ENCODE measurements at places on chromosomes 4 and X.
A peak's percentile ranks its signal among the peaks of the same experiment; 100 is the strongest.

DNA sequence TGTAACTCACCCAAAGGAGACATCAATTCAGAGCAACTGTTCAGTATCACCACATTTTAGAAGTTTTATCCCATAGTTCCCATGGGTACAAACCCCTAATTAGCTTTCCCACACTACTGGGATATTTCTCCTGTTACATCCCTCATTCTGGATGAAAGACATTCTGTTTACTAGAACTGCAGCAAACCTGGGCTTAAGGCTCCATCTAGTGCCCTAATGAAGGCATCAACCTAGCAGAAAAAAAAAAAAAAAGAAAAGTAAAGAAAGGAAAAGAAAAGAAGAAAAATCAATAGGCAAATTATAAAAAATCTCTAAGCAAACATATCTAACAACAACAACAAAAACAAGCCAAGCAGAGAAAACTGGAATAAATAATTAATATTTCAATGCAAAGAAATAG, 133.7 kb upstream of the CPXCR1 start:
- no peak for DNase-seq

GRCh38 chrX:120773801-120774200, 101.9 kb downstream of the CT47B1 start:
- DNase-seq: no peak

DNA sequence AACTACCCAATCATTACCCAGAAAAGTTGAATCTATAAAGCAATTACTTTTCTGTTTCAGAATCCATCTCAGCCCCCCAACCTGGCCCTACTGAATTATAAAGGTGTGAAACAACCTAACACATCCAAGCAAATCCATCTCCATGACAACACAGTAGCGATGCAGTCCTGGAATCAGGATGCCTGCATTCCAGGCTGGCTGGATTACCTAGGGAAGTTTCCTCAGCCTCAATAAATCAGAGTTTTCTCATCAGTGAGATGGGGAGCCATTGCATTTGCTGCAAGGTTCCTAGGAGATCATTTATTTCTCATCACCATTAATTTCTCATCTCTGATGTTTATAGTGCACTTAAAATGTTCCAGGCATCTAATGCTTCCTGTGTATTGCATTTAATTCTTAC, 46.0 kb downstream of the LNX1 start:
- no peak for DNase-seq

GRCh38 chrX:117910216-117910615, 206.4 kb downstream of the KLHL13 start:
- DNase-seq: no peak

DNA sequence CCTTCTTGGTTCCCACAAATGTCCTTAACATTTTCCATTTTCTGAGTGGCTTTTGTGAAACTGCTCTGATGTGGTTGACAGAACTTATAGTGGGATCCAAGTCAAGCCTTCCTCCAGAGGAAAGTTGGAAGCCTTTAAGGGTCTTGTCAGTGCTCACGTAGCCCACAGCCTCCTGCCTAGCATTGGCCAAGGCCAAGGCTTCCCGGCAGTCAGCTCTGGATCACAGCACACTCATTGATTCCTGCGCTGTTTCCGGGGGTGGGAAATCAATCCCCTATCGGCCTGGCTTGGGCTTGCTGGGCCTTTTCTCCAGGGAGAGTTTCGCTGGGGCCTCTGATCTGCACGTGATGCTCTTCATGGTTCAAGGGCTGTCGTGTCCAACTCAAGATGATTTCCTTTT, 76.1 kb downstream of the SLC9A6 start:
- no peak for DNase-seq

GRCh38 chr4:188078116-188078515, 31.3 kb downstream of the TRIML2 start:
- no peak for DNase-seq

GRCh38 chr4:146654687-146655520, 16.2 kb downstream of the POU4F2 start:
- no peak for DNase-seq

- peak; percentile 27 for DNase-seq
These were observed 134.2 kb downstream of the EIF4E start for GRCh38 chr4:98794565-98795205.

- no peak for DNase-seq
These were observed 25.0 kb upstream of the UBA6 start for GRCh38 chr4:67725981-67726380.

GRCh38 chr4:109067508-109068235, 234.8 kb downstream of the COL25A1 start:
- DNase-seq: no peak

GRCh38 chr4:110950731-110951130, 327.9 kb upstream of the PITX2 start:
- DNase-seq: no peak

GRCh38 chrX:104335756-104336155, 81.0 kb upstream of the ESX1 start:
- no peak for DNase-seq

DNA sequence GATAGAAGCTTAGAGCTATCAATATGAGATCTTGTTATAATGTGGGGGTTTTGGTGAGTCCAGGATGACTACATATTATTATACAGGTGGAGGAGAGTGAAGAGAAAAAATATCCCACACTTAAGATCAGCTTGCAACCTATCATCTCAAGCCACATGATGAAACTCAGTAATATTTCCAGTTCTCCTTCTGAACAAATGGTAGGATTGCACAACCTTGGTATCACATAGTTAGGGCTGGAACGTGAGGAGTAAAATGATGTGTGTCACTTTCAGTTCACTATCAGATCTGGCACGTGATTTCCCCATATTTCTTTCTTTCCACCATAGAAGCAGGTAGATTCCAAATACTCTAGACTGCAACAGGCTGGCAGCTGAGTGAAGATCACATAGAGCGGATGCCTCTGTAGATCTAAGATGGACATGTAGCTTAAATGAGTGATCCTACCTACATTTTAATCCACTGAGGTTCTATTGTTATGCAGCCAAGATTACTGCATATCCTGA, 150.6 kb upstream of the ANKRD50 start:
- DNase-seq: no peak

- no peak for DNase-seq
These were observed 592.9 kb upstream of the PITX2 start for GRCh38 chr4:111215755-111216154.

GRCh38 chr4:156336511-156336910, 382.8 kb upstream of the CTSO start:
- DNase-seq: no peak

DNA sequence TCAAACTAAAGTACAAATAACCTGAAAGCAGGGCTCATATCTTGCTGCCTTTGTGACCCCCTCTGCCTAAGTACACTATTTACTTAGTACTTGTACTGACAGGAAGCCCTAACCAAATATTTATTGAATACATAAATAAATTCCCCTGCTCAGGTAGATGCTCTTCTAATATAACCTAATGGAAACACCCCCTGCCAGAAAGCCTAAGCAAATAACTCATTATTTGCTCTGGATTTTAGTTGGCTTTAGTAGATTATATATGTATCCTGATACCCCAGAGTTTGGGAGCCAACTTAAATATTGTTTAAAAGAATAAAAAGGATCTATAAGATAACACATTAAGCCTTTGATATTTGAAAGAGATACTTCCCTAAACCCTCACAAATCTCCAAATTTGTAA, 318.2 kb downstream of the PPP1R2C start:
- no peak for DNase-seq

DNA sequence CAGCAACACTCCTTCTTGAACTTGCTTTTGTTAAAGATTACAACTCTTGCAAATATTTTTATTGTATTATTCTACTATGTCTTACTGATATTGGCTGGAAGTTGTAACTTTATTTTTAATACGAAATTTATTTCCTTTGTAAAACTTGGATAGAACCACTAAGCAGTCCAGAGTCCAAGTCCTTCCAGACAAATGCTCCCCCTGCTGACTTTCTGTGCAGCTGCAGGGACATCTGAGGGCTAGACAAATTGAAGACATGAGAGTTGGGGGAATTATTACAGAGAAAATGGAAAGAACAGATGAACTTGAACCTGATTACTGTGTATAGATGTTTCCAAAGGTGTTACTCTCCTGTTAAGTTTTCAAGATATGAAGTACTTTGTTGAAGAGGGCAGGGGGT, 238.8 kb downstream of the GRIA3 start:
- no peak for DNase-seq

DNA sequence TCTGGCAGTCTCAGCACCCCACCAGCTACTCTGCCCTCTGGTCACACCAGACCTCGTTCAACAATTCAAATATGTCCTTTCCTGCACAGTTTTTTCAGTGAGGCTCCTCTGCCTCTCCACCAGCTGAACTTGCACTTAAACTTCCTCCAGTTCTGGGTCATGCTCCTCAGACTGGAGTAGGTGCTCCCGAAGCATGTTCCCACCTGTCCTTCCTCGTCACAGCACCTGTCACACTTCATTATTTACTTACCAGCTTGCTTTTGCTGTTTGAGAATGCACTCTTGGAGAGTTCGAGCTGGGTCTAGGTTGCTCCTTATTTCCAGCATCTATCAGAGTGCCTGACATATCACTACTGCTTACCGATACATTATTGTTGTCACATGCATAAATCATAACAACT, 144.8 kb upstream of the TTC29 start:
- no peak for DNase-seq

GRCh38 chr4:90648311-90648710, 521.1 kb downstream of the CCSER1 start:
- no peak for DNase-seq

- DNase-seq: no peak
These were observed 23.8 kb downstream of the MOSPD2 start for GRCh38 chrX:14897042-14897441.

GRCh38 chr4:182716192-182716591, 201.0 kb downstream of the DCTD start:
- DNase-seq: no peak

GRCh38 chrX:12360986-12361598, 222.8 kb downstream of the FRMPD4 start:
- DNase-seq: no peak

DNA sequence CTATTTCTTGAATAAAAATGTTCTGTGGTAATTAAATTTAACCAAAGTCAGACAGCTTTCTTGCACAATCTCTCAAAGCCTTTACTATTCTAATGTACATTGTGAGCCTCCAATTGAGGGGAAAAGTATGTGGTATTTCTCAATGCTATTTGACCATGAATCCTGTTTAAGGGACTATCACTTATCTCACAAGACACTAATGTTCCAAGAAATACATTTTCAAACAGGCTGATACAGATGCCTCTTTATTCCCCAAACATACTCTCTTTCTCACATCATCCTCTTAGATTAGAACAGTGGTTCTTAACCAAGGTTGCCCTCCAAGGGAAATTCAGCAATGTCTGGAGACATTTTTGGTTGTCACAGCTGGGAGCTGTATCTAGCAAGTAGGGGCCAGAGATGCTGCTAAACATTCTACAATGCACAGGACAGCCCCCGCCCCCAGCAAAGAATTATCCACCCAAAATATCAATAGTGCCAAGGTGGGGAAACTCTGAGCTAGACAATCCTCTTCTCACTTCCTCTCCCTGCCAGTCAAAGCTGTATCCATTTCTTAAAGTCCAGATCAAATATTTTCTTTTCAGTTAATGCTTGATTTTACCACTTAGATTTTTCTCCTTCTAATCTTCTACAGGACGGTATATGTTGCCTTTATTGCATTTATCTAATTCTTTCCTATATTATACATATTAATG, 129.2 kb upstream of the TRIM2 start:
- no peak for DNase-seq
